ENCODE measurements at places on chromosomes 7 and 10.

DNA sequence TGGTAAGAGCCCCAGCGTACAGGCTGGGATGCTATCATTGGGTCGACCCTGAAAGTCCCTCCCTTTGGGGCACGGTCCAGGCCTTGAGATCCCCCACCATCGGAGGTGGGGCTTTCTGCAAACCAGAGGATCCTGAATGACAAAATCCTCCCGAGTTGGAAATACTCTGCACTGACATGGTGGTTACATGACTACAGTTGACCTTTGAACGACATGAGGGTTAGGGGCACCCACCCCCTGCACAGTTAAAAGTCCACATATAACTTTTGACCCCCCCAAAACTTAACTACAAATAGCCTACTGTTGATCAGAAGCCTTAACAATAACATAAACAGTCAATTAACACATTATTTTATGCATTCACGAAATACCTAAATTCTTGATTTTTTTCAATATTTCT is 13.1 kb downstream of the HSPA12A start:
- DNase-seq = no peak

GRCh38 chr10:69172241-69172982 is 7.6 kb upstream of the SUPV3L1 start:
- no peak for DNase-seq

DNA sequence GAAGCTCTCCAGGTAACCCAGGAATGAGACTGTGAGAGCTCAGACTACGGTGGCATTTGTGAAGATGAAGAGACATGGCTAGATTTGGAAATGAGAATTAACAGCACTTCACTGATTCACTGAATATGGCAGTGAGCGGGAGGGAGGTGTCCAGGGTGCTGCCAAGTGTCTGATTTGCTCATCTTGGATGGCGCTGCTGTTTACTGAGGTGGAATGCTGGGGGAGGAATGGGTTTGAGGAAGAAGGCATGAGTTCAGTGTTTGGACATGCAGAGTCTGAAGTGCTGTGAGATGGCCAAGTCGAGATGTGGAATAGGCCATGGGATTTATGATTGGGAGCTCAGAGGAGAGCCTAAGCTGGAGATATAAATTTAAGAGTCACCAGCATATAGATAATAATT is 437.1 kb upstream of the NPVF start:
- no peak for DNase-seq

DNA sequence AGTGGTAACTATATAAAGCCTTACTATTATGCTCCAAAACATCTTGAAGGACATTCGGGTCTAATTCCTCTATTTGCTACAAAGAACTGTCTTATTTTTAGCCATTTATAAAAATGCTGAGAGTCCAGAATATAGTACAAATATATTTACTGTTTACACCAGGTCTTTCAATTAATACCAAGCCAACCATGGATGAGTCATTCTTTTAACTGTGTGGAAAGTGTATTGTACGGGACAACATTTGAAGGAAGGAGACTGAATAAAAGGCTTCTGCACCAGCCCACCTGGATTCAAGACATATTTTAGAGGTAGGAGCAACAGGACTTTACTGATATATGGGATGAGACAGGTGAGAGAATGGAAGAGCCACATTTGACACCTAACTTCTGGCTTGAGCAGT is 35.4 kb downstream of the MASTL start:
- no peak for DNase-seq

DNA sequence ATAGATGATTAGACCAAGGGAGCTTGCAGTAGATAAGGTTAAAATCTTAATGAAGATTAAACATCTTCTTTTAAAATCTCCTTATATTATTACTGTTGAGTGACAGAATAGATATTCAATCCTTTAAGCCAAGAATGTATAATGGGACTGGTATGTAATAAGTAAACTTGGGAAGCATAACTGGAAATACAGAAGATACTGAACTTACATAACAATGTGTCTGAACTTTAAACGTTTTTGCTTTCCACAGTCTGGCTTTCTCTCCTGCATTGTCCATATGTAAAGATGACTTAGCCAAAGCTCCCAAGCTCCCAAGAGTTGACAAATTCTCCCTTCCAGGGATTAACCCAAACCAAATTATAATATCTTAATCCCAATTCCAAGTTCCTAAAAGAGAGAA is 129.8 kb downstream of the KCND2 start:
- peak; percentile 2 for DNase-seq

GRCh38 chr7:28773423-28774145 is 184.5 kb downstream of the TRIL start:
- DNase-seq = no peak

DNA sequence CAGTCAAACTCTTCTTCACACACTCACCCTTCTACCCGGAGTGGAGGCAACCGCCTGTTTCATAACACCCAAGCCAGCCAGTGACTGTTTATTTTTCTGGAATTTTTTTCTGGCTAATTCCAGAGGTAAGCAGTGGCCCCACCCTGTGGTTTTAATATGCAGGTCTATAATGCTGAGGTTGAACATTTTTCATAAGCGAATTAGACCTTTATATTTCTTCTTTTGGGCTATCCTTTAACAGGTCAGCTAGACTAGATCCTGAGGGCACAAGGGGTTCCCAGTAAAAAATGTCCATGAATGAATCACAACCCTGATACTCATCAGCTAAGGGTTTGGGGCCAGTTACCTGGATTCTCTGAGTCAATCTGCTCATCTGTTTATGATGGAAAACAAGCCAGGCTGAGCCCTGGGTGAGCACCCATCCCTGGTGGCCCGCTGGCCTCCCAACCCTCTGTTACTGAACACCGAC is 76.2 kb downstream of the GRB10 start:
- DNase-seq = no peak

- peak; percentile 76 for DNase-seq
These were observed 1.3 kb downstream of the OR2F2 start for GRCh38 chr7:143936087-143937009.

DNA sequence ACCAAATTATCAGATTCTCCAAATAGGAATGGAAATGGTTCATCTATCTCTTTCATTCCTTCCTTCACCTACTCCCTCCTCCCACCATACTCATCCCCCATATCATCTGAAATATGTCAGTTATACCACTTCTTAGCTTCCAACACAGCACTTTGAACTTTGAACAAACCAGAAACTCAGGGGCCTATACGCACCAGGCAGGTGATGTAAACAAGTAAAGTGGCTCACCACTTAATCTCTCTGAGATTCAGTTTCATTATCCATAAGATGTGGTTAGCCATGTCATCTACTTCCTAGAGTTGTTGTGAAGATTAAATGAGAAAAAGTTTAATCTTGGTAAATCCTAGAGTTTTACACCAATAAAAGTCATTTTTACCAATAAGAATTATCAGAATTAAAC is 65.9 kb upstream of the LRRN3 start:
- no peak for DNase-seq

GRCh38 chr10:23291551-23292334 is 52.9 kb downstream of the C10orf67 start:
- no peak for DNase-seq

DNA sequence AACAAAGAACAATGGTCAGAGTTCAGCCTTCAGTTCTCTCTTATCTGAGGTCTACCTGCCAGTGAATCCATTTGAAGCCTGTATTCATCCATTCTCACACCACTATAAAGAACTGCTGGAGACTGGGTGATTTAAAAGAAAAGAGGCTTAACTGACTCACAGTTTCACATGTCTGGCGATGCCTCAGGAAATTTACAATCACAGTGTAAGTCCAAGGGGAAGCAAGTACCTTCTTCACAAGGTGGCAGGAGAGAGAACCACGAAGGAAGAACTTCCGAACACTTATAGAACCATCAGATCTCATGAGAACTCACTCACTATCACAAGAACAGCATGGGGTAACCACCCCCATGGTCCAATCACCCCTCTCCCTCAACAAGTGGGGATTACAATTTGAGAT is 33.0 kb upstream of the SLC25A13 start:
- no peak for DNase-seq

DNA sequence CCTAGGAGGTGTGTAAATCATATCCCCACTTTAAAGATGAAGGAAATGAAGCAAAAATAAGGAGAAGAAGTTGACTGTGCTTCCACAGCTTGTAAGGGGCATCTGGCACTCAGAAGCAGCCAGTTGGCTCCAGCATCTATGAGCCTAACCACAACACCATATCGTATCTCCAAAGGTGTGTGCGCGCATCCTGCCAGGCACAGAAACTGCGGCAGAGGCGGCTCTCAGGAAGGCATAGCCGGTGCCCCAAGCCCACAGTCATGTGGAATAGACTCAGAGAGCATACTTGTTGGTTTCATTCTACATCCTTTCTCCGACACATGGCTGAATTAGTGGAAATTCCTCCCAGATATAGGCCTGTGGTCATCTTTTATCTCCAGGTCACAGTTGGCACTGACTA is 423.9 kb downstream of the CALN1 start:
- DNase-seq = no peak

DNA sequence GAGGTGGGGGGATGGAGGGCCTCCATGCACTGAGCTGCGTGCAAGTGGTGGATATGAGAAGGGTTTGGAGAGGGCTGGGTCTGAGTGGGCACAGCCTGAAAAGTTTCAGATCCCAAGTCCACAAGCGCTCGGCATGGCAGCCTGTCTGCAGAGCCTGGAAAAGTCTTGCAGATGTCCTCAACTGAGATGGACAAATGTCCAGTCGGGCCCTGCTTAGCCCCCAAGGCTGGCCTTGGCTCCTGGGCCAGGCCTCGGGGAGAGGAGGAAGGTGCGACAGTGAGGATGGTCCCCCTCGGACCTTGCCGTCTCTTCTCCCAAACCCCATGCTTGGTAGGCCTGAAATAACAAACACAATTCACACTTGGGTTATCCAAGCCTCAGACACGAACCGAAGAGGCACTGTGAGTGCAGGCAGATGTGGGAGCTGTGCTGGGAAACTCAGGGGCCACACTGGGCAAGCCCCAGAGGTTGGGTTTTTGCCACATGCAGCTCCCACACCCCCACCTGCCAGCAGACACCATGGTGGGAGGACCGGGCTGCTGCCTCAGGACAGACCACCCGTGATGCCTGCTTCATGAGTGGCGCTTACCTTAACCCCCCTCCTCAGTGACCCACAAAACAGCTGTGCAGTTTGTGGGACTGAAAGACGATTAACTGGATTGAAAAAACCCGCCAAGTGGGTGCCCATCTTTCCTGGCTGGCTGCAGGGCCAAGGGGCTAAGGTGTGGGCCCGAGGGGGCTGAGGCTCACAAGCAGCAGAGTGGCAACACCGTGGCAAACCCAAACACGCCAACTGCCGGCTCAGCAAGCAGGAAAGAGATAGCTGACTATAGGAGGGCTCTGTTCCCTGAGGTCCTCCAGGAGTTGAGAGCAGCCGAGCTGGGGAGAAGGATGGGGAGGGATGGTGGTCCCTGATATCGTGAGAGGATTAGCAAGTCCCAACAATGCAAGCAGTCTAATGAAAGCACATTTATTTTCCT is 156.8 kb downstream of the RNF216 start:
- DNase-seq = no peak

- DNase-seq = no peak
These were observed 37.2 kb downstream of the CYCS start for GRCh38 chr7:25087855-25088254.

GRCh38 chr7:127187740-127188139 is 65.0 kb downstream of the GRM8 start:
- DNase-seq = no peak

- peak; percentile 11 for DNase-seq
These were observed 21.9 kb upstream of the FRAT2 start for GRCh38 chr10:97356318-97356914.

DNA sequence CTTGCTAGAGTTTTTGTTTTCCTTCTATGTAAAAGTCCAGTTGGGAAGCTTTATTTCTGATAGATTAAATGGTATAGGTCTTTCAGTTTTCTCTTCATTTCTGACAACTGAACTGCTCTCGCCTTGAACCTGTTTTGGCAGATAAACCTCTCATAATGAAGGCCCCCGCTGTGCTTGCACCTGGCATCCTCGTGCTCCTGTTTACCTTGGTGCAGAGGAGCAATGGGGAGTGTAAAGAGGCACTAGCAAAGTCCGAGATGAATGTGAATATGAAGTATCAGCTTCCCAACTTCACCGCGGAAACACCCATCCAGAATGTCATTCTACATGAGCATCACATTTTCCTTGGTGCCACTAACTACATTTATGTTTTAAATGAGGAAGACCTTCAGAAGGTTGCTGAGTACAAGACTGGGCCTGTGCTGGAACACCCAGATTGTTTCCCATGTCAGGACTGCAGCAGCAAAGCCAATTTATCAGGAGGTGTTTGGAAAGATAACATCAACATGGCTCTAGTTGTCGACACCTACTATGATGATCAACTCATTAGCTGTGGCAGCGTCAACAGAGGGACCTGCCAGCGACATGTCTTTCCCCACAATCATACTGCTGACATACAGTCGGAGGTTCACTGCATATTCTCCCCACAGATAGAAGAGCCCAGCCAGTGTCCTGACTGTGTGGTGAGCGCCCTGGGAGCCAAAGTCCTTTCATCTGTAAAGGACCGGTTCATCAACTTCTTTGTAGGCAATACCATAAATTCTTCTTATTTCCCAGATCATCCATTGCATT is 27.1 kb downstream of the MET start:
- no peak for DNase-seq

DNA sequence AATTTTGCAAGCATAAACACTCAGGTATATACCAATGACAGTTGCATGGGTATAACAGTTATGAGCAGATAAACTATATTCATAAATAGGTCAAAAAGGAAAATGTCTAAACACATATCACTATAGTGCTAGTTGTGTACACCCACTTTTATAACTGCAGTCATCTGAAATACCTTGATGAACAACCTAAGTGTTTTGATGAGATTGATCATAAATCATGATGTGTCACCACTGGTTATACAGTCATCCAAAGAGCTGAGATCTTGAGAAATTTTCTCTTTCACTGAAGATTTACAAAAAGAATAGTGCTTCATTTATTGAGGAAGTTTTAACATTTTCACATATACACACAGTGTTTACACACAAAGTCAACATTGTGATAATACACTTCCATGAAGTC is 78.6 kb upstream of the SLC25A13 start:
- no peak for DNase-seq

GRCh38 chr10:88800152-88801125 is 2.1 kb upstream of the LIPM start:
- peak; percentile 63 for DNase-seq

- no peak for DNase-seq
These were observed 320.9 kb upstream of the NPSR1 start for GRCh38 chr7:34337163-34337562.

DNA sequence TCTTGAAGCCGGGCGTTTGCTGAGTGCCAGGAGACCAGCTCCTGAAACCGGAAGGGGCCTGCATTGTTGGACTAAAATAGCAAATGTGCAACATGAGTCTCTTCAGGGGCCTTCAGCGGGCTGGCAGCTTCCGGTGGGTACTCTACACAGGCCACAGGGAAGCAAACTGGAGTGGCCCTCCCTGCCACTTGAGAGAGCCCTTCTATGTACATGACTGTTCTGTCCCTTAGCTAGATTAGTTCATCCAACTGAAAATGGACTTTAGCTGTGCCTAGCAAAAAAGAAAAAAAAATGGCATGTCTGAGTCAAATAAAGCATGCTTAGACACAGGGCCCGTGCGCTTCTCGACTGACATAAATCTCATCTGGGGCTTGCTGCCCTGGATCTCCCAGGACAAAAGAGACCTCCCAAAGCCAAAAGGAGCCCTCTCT is 115.3 kb upstream of the TCF7L2 start:
- peak; percentile 18 for DNase-seq
